ENCODE measurements at places on chromosomes 16 and 17.

DNA sequence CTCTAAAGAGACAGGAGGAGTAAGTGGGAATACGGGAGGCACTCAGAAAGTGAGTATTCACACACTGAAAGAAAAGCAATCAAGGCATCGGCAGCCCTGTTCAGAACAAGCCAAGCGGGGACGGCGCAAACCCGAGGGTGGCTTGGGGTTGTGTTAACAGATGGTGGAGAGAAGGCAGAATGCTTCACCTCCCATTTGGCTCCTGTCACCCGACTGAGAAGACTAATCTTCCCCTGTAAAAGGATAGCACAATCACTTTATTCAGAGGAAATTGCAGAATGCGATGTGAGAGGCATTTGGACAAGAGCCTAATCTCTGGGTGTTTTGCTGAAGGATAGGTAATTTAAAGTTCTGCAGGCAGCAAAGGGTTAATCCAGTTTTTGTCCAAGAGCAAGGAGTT, 119.3 kb upstream of the WSCD1 start:
- no peak for DNase-seq

DNA sequence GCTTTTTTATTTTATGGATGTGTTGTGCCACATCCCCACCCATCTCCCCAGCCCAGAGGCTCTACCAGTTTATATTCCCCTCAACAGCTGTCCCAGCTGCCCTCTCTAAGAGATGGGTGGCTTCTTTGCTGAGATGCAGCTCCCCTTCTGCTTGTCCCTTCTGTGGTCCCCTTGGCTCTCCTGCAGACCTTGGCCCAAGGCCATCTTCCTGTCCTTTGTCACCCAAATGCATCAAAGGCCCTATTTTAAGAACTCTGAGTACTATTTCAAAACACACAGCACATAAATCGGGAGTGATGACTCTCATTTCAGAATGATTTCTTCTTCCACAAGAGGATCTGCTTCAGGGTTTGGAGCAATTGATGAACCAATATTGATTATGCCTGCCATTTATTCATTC, 85.3 kb downstream of the SPACA3 start:
- no peak for DNase-seq

DNA sequence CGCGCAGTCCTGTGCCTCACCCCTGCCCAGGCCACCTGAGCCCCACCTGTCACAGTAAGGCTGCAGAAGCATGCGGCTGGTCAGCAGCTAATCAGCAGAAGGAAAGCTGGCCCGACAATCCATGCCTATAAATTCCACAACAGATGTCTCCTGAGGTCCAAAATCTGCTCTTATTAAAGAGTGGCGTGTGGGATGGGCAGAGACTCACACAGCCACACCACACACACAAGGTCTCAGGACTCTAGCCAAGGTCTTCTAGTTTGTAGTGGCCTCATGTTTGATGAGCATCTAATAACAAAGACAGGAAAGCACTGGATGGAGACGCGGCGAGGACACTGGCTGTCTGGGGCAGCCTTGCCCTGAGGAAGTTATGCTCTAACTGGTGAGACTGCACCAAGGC, 55.9 kb downstream of the ANKRD11 start:
- DNase-seq, result no peak

DNA sequence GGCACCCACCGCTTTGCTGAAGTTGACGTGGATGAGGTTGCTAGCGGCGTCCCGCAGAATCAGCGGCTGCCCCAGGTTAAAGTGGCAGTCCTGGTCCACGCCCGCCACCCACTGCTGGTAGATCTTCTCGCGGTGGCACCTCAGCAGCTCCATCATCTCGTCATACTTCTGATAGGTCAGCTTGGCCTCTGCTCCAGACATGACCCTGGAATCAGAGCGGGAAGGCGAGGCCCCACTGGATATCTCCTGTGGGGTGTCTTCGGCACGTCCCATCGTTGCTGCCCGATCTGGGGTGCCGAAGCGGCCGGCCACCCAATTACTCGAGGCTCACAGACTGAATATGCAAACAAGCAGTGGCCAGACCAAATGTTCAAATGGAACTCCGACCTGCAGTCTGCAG, 16.5 kb downstream of the DNAH17 start:
- DNase-seq, result no peak

DNA sequence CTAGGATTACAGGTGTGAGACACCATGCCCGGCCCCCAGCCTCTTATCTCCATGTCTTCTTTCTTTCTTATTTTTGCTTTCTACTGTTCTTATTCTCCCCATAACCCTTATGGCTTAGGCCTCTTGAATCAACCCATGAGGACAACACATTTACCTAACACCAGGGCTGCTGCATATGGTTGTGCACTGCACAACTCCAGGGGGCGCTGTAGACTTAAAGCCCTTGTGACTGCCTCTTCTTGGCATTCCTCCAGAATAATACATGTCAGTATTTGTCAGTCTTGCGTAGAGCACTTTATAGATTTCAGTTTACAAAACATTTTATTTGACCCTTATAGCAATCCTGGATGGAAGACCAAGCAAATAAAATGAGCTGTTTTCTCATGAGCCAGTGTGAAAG, 225.0 kb upstream of the SALL1 start:
- DNase-seq, result no peak

GRCh38 chr16:51523400-51523799, 372.3 kb upstream of the SALL1 start:
- peak; percentile 9 for DNase-seq

DNA sequence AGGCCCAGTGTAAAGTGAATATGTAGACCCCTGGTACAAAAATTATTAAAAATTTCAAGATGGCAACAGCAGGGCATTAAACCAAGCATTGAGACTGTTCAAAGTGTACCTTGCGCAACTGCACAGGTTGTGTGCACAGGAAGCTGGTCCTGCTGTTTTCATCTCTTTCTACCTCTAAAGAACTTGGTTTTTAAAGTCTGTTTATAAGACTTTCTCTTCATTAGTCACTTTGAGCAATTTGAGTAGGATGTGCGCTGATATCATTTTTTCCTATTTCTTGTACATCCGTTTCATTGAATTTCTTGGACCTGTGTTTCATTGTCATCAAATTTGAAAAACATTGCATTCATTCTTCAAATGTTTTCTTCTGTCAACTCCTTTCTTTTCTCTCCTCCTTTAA, 16.8 kb upstream of the PMP22 start:
- DNase-seq, result no peak

GRCh38 chr17:71085238-71086033, 916.1 kb downstream of the KCNJ2 start:
- DNase-seq, result no peak

Data from HFFc6 (cell line).